ENCODE measurements at places on chromosomes 5 and 9. TPM values are rescaled to one million over a fixed set of nuclear protein-coding genes. Genes with fewer than 3 reads are reported as not detected.

KIF24 gene
- 4.1 TPM for total RNA-seq

GFI1B gene
- total RNA-seq, result not detected

DNA sequence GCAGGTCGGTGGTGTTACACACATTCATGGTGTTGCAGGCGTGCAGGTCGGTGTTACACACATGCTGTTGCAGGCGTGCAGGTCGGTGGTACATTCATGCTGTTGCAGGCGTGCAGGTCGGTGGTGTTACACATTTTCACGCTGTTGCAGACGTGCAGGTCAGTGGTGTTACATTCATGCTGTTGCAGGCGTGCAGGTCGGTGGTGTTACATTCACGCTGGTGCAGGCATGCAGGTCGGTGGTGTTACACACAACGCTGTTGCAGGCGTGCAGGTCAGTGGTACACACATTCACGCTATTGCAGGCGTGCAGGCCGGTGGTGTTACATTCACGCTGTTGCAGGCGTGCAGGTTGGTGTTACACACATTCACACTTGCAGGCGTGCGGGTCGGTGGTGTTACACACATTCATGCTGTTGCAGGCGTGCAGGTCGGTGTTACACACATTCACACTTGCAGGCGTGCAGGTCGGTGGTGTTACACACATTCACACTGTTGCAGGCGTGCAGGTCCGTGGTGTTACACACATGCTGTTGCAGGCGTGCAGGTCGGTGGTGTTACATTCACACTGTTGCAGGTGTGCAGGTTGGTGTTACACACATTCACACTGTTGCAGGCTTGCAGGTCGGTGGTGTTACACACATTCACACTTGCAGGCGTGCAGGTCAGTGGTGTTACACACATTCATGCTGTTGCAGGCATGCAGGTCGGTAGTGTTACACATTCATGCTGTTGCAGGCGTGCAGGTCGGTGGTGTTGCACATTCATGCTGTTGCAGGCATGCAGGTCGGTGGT lies 11.1 kb downstream of the DPP7 start:
- no peak for DNase-seq

ENG gene
- 0.32 TPM for total RNA-seq
